Naive thymus-derived CD8-positive, alpha-beta T cell (primary cell): ENCODE measurements at places on chromosomes 12 and 14.

GRCh38 chr14:93212432-93212831 lies 5.4 kb downstream of the UBR7 start:
- H3K4me3 ChIP-seq, result no peak overlapping the region
- H3K36me3 ChIP-seq, result peaks cover 18% of the 10 kb centered on the region
- DNase-seq, result no peak
- H3K27ac ChIP-seq, result no peak overlapping the region
- H3K27me3 ChIP-seq, result no peaks in the 10 kb centered on the region
- peaks cover 26% of the 10 kb centered on the region for H3K4me1 ChIP-seq

DNA sequence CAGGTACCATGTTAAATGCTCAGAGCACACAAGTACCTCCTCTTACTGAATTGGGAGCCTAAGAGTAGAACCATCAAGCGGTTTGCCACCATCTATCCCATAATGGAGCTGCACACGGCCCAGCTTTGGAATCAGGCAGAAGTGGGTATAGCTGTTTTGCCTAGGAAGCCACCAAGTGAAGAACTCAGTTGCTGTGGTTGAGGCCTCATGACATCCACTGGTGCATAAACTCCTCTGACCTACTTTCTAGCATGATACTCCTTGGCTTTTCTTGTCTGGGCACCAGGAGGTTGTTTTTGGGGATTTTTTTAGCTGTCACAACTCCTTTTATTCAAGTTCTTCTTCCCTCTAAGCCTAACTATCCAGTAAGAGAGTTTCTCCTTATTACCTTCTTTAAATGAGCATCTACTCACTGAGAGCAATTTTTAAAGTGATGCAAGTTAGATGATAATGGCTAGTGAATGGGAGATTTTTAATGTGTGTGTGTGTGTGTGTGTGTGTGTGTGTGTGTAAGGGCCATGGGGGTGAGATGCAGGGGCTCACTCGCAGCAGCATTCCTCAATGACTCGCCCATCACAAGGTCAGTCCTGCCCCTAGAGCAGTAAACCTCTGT lies 20.9 kb upstream of the KRAS start:
- no peak overlapping the region for H3K4me3 ChIP-seq
- no peak overlapping the region for H3K27ac ChIP-seq
- DNase-seq, result no peak

DNA sequence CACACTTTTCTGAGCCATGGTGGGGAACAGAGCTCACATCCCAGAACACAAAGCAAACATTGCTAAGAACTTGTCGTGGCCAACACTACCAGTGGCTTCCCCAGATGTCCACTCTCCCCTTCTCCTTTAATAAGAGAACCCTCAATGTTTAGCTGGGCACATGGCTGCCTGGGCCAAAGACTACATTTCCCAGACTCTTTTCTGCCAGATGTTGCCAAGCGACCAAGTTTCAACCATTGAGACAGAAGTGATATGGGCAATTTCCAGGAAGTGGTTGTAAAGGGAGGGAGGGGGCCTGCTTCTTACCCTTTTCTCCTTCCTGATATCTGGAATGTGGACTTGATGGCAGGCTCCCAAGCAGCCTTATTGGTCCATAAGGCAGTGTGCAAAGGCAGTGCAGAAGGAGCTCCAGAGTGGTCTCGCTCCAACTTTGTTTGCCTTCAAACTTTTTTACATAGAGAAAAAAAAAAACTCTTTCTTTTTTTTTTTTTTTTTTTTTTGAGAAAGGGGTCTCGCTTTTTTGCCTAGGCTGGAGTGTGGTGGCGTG lies 24.9 kb upstream of the JDP2 start:
- H3K27me3 ChIP-seq, result no peaks in the 10 kb centered on the region
- H3K36me3 ChIP-seq, result no peaks in the 10 kb centered on the region
- H3K27ac ChIP-seq, result no peak overlapping the region
- H3K4me1 ChIP-seq, result no peaks in the 10 kb centered on the region
- DNase-seq, result no peak

GRCh38 chr12:88401155-88401554 lies 179.1 kb downstream of the KITLG start:
- H3K27me3 ChIP-seq, result no peaks in the 10 kb centered on the region
- no peak overlapping the region for H3K4me3 ChIP-seq
- H3K27ac ChIP-seq, result no peak overlapping the region
- H3K4me1 ChIP-seq, result peaks cover 1% of the 10 kb centered on the region

DNA sequence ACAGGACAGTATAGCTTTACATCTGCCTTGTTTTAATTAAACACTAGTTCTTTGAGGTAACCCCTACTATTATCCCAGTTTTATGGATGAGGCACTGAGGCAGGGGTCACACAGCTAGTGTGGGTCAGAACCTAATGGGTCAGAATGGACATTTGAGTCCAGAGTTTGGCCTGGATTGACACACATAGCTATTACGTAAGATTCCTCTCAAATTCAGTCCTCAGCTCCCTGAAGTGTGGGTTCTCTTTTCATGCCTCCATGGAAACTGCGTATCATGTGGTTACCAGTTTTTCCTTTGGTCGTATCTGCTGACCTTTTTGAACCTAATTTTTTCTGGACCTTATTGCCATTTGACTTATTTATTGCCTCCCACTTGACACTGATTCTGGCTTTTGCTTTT lies 40.4 kb downstream of the PSEN1 start:
- no peak for DNase-seq
- H3K27me3 ChIP-seq, result no peaks in the 10 kb centered on the region
- H3K4me3 ChIP-seq, result no peak overlapping the region
- no peaks in the 10 kb centered on the region for H3K4me1 ChIP-seq
